Subcutaneous preadipocyte (primary cell): ENCODE measurements at places on chromosomes 6 and 20. TPM values are rescaled to one million over a fixed set of nuclear protein-coding genes. Genes with fewer than 3 reads are reported as not detected.

LAMA2 gene
- 30.3 and 64.7 TPM in 2 replicates for total RNA-seq

FAM217B gene
- 2.6 and 4.3 TPM in 2 replicates for total RNA-seq

STMND1 gene
- not detected in 2 replicates for total RNA-seq

NDUFAF4 gene
- 11.4 and 14.3 TPM in 2 replicates for total RNA-seq

HLA-DRB5 gene
- total RNA-seq: not detected in 2 replicates

LY6G6F gene
- total RNA-seq: not detected in 2 replicates
